Regular cardiac myocyte (primary cell): ENCODE measurements at places on chromosomes 16 and 17. TPM values are rescaled to one million over a fixed set of nuclear protein-coding genes. Genes with fewer than 3 reads are reported as not detected.

ABCA6 gene
- 17.1 and 51.6 TPM in 2 replicates for total RNA-seq

IRF8 gene
- total RNA-seq = 0.19 TPM in 1 of 2 replicates, not detected in the other

TBC1D3C gene
- total RNA-seq = not detected in 2 replicates

CLDN7 gene
- total RNA-seq = 0.19 and 1.7 TPM in 2 replicates

ALOXE3 gene
- total RNA-seq = under 0.01 TPM in 1 of 2 replicates, not detected in the other

GSG1L gene
- total RNA-seq = not detected in 2 replicates

DRC7 gene
- total RNA-seq = 0.38 TPM in 1 of 2 replicates, not detected in the other

ABCC1 gene
- 20.5 and 22.6 TPM in 2 replicates for total RNA-seq

RNF112 gene
- total RNA-seq = 0.58 and 0.85 TPM in 2 replicates

FN3K gene
- total RNA-seq = 1.5 and 10.4 TPM in 2 replicates

CACNG3 gene
- not detected in 2 replicates for total RNA-seq

CDH1 gene
- 0.28 and 1.3 TPM in 2 replicates for total RNA-seq

C17orf78 gene
- not detected in 2 replicates for total RNA-seq

ANKFY1 gene
- total RNA-seq = 34.7 and 48.5 TPM in 2 replicates

NACA2 gene
- not detected in 2 replicates for total RNA-seq

C16orf92 gene
- not detected in 2 replicates for total RNA-seq

RUNDC3A gene
- total RNA-seq = 0.56 TPM in 1 of 2 replicates, not detected in the other
